GM12891 (cell line): ENCODE measurements at places on chromosomes 7 and 10.

- no peak for DNase-seq
Measured at GRCh38 chr10:35822316-35822715, 180.2 kb upstream of the FZD8 start.

DNA sequence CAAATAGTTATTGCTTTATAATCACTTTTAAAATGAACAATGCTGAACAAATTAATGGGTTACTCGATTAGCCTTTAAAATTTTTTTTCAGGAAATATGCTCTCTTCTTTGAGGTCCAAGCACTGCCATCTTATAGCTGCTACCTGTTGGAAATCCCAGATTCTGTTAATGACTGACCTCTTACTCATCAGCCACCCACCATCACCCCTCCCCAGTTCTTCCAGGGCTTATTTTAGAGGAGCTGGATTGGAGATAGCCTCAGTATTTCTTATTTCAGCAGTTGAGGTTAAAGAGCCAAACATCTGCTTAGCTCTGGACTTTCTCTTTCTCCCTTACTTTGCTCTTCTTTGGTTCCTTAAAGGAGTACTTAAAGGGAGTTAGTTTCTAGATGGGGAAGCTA, 420.0 kb downstream of the EXOC4 start:
- DNase-seq, result no peak

DNA sequence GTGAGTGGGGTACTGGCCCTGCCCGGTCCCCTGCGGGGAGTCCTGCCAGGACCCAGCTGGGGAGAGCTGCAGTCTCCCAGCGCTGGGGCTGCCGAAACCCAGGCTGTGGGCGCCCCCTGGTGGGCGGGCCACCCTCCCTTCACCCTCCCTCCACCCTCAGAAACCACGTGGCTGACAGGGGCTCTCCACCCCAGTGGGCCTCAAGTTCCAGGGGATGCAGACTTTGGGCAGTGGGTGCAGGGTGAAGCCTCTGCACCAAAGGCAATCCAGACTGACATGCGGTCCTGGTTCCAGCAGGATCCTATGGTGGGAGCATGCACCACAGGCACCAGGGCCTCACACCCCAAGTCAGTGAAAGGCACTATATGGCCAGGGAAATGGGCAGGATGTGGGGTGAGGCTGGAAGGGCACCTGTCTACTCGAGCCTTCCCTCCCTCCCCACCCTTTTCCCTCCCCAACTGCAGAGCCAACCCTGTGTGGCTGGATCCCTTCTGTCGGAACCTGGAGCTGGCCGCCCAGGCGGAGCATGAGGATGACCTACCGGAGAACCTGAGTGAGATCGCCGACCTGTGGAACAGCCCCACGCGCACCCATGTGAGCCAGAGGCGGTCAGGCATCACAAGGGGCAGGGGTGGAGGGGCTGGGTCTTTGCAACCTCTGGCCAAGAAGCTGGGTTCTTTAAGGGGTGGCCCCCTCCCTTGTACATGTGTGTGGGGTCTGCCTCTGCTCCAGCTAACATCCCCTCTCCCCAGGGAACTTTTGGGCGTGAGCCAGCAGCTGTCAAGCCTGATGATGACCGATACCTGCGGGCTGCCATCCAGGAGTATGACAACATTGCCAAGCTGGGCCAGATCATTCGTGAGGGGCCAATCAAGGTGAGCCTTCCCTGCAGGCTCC, 38.8 kb downstream of the PSAP start:
- peak; percentile 98 for DNase-seq

DNA sequence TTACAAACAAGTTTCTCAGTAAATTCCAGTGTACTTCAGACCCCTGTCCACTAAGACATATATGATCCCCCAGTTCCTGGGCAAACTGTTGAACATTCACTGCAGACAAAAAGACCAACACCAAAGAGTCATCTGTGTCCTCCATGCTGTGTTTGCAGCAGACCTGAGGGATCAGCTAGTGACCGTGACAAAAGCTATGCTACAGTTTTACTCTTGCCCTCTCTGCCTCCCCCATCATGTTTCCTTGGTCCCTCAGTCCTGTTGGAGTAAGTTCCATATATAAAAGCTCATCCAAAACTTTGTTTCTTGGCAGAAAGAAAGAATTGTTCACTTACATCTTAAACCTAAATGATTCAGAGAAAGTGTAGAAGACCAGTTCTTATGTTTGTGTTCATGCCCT, 56.1 kb downstream of the PODXL start:
- DNase-seq, result no peak
